M059J (cell line): ENCODE measurements at places on chromosomes 1 and 21. TPM values are rescaled to one million over a fixed set of nuclear protein-coding genes. Genes with fewer than 3 reads are reported as not detected.
A peak's percentile ranks its signal among the peaks of the same experiment; 100 is the strongest.

SMIM11 gene
- total RNA-seq, result 7.6 and 29.9 TPM in 2 replicates

- no peak for DNase-seq
Observed at GRCh38 chr1:68815632-68816031, 318.8 kb upstream of the DEPDC1 start.

- DNase-seq, result peak; percentile 91
Observed at GRCh38 chr1:25519624-25520023, 23.8 kb upstream of the LDLRAP1 start.

DNA sequence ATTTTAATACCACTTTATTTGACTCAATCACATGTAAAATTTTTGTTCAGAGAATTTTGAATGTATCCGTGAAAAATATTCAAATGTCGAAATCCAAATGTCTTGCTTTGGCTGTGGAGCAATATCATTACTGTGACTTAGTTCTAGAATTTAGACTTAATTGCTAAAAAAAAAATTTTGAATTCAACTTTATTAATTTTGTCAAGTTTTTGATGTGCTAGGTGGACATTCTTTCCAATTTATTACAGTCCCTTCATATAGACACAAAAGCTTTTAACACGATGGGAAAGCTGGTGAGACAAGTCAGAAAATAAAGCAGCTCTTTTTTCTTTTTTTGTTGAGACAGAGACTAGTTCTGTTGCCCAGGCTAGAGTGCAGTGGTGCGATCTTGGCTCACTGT, 62.6 kb downstream of the DDR2 start:
- DNase-seq, result no peak

DNA sequence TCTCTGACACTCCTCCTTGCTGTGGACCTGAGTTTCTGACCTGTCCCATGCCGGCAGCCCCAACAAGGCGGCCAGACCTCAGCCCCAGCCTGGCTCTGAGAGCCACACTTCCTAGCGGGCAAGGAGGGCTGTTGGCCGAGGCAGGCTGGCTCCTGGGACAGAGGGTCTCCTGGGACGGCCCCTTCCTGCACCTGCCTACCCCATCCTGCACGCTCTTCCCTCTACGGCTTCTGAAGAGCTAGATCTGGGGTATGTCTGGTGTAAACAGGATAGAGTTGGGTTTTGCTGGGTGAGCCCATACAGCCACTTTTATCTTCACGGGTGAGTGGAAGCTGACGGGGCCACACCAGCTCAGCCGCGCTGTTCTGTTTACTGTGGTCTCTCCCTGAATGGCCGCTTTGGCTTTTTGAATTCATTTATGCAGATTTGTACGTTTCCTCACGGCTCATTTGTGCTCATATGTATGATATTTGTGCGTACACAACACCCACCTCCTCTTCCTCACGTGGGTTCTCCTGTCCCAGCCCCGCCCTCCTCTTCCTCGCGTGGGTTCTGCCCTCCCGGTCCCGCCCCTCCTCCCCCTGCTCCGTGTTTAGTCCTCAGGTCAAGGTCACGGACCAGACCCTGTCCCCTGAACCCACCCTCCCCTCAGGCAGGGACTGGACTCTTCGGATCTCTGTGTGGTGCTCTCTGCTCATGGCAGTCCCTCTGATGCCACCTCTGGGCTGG, 34.7 kb upstream of the POFUT2 start:
- DNase-seq, result peak; percentile 37

DNA sequence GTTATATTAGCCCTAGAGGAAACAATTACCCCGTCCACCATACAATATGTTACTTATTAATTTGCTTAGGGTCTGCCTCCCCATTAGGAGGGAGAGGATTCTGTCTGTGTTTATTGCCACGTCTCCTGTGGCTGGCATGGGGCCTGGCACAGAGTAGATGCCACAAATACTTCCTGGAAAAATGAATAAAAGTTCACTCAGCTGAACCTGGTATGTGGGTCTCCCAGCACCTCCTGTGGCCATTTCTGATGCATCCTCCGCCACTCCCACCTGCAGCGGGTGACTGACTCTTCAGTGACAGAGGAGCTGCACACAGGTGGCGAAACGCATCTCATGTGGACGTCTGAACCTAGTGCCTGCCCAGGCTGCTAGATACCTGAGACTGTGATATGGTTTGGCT, 112.7 kb downstream of the CLIC6 start:
- DNase-seq, result no peak

- DNase-seq, result peak; percentile 38
Observed at GRCh38 chr1:93056214-93056613, 22.9 kb upstream of the MTF2 start.

RXRG gene
- not detected in 2 replicates for total RNA-seq

- peak; percentile 27 for DNase-seq
Observed at GRCh38 chr1:116218922-116219321, 107.7 kb downstream of the MAB21L3 start.

DNA sequence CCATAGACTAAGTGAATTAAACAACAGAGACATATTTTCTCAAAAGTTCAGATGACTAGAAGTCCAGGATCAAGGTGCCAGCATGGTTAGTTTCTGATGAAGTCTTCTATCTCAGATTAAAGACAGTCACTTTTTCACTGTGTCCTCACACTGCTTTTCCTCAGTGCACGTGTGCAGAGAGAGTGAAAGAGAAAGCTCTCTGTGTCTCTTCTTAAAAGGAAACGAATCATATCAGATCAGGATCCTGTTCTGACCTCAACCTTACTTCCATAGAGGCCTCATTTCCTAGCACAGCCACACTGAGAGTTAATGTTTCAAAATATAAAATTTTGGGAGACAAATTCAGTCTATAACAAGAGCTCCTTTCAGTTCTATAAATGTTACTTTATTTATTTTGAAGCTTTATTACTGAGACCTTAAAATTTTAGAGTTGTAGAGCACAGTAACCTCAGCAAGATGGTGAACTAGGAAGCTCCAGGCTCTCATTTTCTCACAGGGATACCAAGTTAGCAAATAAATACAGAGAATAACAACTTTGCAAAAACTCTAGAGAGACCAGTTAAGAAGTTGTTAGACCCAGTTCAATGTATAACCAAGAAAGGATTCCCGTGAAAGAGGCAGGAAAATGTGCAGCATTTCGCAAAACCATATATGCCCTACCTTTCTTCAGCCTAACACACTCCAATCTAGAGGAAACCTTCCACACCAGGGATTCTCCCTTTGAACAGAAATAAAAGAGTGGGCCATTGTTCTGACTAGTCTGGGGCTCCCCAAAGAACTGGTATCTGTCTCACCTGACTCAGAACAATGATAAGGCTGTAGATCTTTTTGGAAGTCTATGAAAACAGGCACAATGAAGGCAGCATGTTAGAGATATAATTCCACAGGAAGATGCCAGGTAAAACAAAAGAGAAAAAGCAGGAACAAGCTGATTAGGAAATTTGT, 372.2 kb downstream of the MRPL39 start:
- peak; percentile 20 for DNase-seq

DNA sequence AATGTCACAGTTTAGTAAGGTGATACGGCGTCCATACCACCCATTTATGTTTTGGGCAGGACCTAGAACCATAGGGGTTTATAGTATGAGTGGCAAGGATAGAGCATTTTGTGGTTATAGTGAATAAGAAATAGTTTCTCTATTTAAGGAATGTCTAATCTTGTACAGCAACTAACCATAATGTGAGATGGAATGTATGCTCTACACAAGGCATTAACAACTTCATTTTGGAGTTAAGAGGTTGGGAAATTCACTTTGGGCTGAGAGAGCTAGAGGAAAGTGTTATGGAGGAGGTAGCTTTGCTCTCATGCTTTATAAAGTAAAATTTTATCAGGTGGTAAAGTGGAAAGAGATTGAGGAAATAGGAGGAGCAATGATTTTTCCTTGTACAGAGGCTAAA, 3.0 kb upstream of the MCL1 start:
- no peak for DNase-seq

DNA sequence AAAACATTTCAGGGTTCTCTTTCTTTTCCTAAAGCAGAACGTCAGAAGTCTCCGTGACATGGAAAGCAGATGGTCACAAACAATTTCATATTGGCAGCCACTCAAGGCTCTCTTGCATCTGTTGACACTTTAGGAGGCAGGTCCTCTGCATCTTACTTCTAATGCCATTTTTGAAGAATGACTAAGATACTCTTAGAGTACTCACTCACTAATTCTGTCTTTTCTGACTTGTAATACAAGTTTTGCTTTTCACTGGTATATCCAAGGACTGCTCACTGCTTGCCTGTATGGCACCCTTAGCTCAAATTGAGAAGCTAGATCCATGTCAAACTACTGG, 68.3 kb downstream of the PRRX1 start:
- peak; percentile 2 for DNase-seq

- DNase-seq, result no peak
Observed at GRCh38 chr1:163927493-163927892, 605.7 kb downstream of the NUF2 start.

GRCh38 chr21:36762642-36763041, 63.7 kb downstream of the SIM2 start:
- no peak for DNase-seq

- no peak for DNase-seq
Observed at GRCh38 chr1:57013522-57013921, 47.7 kb upstream of the C8B start.

DNA sequence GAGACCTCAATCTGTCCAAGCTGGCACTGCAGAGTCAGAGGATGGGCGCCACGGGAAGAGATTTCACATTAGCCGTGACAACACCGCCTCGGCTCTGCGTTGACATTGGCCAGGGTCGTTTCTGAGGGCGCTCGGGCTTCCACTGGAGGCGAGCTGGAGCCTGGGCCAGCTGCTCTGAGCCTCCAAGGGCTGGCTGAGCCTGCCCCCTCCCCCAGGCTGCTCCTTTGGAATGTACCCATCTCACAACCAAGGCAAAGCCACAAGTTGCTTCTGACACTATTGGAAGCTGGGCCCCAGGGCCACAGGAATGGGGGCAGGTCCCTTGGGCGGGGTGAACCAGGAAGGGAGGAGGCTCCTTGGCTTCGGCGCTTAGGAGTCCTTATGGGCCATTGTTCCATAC, 12.7 kb downstream of the GPR3 start:
- DNase-seq, result peak; percentile 46

DNA sequence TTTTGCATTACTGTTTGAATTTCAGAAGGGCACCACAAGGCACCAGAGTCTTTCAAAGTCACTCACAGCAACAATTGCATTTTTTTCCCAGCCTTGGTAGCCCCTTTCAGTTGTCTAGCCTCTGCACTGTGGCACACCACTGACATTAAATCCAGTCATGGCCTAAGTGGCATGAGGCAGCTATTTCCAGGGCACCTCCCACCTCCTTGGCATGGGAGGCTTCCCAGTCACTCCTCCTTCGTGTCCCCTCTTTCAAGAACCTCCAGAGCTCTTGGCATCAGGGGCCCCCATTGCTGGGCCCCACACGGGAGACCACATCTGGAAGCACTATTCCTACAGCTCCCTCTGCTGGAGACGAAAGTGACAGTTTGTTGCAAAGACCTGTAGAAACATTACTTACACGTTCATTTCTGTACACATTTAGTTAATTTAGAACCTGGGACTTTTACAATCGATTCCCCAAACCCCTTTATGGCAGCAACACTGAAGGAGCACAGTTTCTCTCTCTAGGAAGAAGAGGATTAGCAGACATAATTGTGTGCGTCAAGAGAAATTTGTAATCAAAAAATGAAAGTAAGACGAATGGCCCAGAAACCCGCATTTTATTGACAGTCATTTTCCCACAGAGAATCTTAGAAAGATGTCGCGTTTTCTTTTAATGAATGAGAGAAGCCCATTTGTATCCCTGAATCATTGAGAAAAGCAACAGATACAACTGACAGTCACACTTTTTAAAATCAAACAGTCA, 5.7 kb upstream of the CHD5 start:
- DNase-seq, result peak; percentile 45

- DNase-seq, result peak; percentile 1
Observed at GRCh38 chr1:79469139-79469538, 462.6 kb upstream of the ADGRL4 start.

- DNase-seq, result no peak
Observed at GRCh38 chr1:3130268-3130667, 61.3 kb downstream of the PRDM16 start.

DNA sequence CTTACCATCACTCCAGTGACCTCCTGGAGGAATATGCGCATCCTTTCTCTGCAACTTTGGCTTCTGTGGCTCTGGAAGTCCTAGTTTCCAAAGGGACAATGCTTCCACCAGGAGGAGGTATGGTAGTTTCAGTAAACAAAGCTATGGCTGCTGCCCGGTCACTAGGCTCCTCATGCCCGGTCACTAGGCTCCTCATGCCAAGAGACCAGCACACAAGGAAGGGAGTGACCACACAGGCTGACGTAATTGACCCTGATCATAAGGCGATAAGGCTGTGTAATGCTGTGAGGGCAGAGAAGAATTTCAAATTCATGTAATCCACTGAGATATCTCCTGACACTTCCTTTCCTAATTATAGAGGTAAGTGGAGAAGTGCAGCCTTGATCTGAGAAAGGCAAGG, 102.9 kb downstream of the DTL start:
- peak; percentile 18 for DNase-seq

DNA sequence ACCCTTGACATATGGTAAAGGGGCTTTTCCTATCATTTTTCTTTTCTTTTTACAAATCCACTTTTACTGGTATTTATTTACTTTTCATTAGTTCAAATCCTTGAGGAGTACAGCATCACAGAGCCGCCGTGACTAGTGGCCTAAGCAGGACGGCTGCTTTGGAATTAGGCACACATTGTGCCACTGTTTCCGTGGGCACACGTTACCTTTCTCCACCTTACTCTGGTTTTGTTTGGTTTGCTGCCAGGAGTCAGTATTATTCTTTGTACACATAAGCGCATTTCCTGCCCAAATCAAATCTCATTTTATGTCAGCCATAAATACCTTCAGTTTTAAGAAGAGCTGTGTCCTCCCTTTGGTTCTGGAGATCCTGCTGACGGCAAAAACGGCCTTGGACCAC, 31.2 kb downstream of the SCCPDH start:
- no peak for DNase-seq

- DNase-seq, result no peak
Observed at GRCh38 chr1:224896130-224896781, 33.2 kb upstream of the DNAH14 start.

DNA sequence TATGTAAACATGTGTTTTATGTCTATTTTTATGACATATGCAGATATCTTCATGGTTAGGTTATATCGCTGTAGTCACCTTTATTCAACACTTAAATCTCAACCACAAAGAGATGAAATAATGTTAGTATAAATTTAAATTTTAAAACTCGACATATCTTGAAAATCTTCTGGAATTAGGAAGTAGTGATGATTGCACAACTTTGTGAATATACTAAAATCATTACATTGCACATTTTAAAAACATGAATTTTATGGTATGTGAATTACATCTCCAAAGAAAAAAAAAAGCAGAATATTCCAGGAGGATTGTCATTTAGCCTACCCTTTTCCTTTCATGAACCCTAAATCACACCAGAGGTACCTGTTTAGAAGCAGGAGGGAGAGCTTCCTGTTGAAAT, 39.4 kb upstream of the CACYBP start:
- DNase-seq, result no peak

DNA sequence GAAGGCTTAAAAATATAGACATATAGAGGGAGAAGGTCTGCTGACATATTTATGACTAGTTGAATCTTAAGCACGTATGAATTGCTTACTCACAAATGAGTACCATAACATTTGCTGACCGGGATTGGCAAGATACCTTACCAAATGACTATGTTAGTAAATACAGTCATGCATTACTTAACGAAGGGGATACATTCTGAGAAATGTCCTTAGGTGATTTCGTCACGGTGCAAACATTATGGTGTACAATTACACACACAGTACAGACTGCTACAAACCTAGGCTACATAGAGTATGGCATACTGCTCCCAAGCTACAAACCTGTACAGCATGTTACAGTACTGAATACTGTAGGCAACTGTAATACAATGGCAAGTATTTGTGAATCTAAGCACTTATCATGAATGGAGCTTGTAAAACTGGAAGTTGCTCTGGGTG, 19.4 kb upstream of the UBE2U start:
- peak; percentile 68 for DNase-seq

OR2T11 gene
- total RNA-seq, result not detected in 2 replicates
